ENCODE measurements at places on chromosomes 7 and 10.

DNA sequence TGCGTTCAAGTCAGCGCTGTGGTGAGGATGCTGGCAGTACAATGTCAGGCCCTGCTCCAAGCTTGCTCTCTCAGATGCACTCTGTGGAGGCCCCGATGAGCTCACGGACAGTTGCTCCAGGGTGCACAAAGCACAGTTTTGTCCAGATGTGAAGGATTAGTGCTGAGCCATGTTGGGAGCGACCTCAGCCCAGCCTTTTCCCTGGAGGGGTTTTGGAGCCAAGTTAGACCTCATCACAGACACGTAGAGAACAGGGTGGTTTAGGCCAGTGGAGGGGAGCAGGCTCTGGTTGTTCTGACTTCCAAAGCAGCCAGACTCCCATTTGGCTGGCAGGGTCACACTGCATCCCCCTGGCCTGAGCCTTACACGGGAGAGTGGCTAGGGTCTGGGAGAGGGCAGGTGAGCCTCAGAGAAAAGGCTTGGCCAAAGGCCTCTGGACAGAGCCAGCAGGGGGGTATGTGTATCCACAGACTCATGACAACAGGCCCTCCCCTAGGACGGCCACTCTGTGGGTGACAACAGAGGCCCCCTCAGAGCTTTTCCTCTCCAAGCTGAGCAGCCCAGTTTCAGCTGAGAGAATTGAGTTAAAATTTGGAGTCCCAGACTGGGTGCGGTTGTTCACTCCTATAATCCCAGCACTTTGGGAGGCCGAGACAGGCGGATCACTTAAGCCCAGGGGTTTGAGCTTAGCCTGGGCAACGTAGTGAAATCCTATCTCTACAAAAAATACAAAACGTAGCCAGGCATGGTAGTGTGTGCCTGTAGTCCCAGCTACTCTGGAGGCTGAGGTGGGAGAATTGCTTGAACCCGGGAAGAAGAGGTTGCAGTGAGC, 4.7 kb downstream of the PLAC9 start:
- DNase-seq, result no peak

DNA sequence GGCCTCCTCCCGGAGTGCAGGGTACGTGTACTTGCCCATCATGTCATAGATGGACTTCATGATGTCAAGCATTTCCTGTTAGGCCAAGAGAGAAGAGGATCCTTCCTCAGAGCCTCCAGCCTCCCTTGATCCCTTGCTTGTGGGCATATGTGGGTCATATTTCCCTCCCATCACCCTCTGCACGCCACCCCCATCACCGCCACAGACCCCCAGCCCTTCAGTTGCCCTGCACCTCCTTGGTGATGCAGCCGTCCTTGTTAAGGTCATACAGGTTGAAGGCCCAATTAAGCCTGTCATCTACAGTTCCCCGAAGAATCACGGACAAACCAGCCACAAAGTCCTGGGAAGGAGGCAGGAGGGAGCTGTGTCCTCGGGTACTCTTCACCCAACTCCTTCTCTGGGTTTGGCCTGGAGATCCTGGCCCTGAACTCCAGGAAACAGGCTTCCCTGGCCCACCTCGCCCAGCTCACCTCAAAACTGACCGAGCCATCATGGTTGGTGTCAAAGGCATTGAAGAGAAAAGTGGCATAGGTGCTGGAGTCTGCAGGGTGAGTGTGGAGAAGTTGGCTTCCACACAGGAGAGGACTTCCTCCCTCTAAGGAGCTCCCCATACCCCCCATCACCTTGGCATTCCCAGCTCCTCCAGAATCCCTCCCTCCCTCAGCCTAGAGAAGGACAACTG, 9.8 kb upstream of the OGA start:
- no peak for DNase-seq

GRCh38 chr10:126470991-126471390, 82.7 kb upstream of the ADAM12 start:
- no peak for DNase-seq

DNA sequence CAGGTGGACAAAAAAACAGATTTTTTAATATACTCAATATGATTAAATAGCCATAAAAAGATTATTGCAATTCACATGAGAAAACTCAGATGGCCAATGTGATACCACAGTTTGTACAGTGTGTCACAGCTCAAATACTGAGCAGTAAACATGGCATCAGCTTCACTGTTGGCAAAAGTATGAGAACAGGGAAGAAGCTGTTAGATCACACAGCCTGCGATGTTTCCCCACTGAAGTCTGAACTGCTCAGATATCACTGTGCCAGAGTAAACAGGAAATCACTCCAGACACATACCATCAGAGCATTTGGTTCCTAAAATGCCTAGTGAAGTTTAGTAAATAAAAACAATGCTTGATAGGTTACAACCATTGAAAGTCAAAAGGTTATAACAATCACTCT, 347.8 kb downstream of the ETV1 start:
- DNase-seq, result no peak

GRCh38 chr7:73532224-73532623, 10.1 kb upstream of the BAZ1B start:
- no peak for DNase-seq

DNA sequence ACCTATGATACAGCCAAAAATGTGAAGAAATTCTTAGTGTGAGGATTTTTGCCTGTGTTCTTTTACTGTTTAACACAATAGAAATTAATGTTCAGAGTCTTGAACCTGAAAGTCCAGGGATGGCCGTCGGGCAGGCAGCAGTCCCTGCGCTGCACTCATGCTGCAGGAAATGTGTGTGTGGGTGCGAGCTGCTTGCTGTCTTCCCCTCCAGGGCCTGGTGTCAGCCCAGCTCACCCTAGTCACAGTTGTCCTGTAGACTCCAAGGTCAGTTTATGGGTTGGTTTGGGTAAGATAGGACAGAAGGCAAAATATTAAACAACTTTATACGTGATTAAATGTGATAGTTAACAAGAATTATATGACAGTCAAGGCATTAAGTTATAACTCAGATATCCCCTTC, 78.7 kb downstream of the DYNC2I1 start:
- no peak for DNase-seq
